ENCODE measurements at places on chromosomes 2 and 18.

- ATAC-seq: no peak
Measured at GRCh38 chr2:143796051-143796450, 666.8 kb downstream of the ARHGAP15 start.

GRCh38 chr2:175175896-175176295 lies 5.6 kb downstream of the ATP5MC3 start:
- ATAC-seq: no peak

GRCh38 chr2:143807192-143807591 lies 678.0 kb downstream of the ARHGAP15 start:
- no peak for ATAC-seq

- ATAC-seq: no peak
Measured at GRCh38 chr2:234705108-234705507, 208.2 kb upstream of the ARL4C start.

- ATAC-seq: no peak
Measured at GRCh38 chr2:154133823-154134222, 262.1 kb downstream of the GALNT13 start.

- peak; percentile 53 for ATAC-seq
Measured at GRCh38 chr2:161651547-161651946, 27.3 kb downstream of the SLC4A10 start.

DNA sequence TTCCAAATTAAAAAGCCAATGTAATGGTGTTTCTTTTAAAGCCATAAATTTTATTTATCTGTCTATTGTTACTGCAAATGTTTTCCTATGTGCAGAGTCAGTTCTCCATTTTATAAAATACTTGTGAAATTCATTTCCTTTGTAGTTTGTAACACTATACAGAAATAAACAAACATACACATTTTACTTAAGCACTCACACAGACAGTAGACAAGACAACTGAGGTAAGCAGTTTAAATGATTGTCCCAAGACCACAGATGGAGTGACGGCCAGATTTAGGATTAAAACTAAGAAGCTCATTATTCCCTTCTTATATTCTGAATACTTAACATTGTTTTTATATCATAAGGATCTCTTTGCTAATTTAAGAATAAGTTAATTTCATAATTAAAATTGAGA lies 100.9 kb downstream of the BAZ2B start:
- ATAC-seq: no peak

DNA sequence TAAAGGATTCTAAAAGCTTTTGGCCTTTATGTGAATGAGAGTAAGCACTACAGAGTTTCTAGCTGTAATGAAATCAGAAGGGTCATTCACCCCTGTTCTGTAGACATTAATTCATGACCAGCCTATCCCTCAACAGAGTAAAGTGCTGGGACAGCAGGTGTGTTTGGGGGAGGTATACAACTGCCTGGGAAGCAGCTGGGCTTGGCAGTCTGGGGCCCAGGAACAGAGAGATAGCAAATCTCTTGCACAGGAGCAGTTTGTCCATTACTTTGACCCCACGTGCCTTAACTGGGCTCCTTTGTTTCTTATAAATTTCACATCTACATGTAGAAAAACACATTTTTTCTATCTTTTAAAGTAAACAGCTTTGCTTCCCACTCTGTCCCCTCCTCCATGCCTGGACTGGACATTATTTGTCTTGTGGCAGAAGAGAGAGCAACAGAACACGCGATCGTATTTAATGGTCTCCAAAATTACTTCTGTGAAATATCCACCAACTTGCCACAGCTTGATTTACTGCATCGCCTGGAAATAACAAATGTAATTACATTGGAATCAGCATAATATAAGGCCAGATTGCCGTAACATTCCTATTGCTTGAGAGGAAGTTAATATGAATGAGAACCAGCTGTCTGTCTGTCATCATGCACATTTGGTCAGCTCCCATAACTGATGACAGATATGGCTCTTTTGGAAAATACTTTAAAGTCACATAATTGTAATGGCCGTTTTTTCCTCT lies 263.8 kb downstream of the RBM43 start:
- ATAC-seq: no peak

DNA sequence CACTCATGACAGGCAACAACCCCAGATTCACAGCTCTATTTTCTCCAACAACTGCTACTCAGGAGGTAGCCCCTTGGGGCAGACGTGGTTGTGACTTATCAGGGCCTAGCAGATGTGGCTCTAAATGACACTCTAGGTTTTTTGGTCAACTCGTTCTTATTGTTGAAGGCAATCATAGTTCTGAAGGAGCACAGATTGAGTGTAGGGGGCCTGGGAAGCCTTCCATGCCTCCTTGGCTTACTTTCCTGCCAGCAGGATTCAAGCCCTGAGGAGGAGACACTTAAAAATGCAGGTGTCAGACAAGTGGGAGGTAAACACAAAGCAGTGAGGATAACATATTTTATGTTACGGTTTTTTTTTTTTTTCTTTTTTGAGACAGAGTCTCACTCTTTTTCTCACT lies 23.5 kb upstream of the SUCLG1 start:
- ATAC-seq: no peak

GRCh38 chr2:98085649-98086048 lies 1.3 kb upstream of the VWA3B start:
- no peak for ATAC-seq

DNA sequence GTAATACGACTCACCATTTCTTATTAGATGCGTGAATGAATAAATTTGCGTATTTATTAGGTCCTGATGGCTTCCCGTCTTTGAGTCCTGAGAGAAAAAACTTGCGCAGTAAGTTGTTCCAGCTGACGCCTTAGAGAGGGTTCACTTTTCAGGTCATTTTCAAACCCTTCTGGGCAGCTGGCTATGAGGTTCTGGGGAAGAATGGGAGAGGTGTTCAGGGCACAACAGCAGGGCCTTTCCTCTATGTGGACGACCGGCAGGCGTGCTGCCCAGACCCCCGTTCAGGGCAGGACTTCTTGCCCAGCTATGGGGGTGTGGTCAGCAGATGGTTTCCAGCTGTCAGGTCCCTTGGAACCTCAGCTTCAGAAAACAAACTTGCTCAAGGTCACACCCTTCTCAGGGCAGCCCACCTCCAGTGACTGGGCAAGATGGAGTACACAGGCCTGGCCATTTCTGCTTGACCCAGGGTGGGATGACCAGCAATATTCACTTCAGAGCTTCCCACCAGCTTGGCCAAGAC lies 61.1 kb upstream of the TNP1 start:
- ATAC-seq: no peak

- ATAC-seq: no peak
Measured at GRCh38 chr18:58400331-58400870, 228.5 kb downstream of the ALPK2 start.

DNA sequence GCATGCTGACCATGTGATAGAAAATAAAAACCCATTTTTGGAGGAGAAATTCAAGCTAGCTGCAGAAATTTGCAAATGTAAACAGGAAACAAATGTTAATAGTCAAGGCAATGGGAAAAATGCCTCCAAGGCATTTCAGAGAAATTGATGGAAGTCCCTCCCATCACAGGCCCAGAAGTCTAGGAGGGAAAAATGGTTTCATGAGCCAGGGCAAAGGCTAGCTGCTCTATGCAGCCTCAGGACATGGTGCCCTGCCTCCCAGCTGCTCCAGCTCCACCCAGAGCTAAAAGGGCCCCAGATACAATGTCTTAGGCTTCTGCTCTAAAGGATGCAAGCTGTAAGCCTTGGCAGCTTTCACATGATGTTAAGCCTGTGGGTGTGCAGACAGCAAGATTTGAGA lies 1419.4 kb upstream of the CELF4 start:
- no peak for ATAC-seq

- no peak for ATAC-seq
Measured at GRCh38 chr2:138421971-138422335, 79.6 kb upstream of the SPOPL start.

- ATAC-seq: no peak
Measured at GRCh38 chr18:12346240-12346565, 30.8 kb downstream of the AFG3L2 start.

DNA sequence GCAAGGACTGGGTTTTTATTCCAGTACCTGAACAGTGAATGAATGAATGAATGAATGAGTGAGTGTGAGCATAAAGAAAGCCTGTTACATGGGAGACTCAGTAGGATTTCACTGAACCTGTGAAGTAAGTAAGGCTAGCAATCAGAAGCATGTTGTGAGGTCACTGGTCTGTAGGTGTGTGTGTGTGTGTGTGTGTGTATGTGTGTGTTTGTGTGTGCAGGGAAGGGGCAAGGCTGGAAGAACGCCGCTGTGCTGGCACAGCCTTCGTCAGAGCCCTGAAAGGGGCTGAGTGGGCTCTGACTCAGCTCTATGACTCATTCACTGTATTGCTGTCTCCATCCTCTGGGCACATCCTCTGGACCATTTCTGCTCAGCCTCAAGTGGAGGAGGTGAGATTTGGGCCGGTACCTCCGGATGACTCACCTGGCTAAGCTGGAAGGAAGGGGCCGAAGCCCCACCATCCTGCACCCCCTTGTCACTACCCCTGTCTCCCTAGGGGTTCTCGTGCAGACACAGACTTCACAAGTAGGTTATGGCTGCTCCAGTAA lies 51.4 kb upstream of the MRPL33 start:
- ATAC-seq: peak; percentile 58

DNA sequence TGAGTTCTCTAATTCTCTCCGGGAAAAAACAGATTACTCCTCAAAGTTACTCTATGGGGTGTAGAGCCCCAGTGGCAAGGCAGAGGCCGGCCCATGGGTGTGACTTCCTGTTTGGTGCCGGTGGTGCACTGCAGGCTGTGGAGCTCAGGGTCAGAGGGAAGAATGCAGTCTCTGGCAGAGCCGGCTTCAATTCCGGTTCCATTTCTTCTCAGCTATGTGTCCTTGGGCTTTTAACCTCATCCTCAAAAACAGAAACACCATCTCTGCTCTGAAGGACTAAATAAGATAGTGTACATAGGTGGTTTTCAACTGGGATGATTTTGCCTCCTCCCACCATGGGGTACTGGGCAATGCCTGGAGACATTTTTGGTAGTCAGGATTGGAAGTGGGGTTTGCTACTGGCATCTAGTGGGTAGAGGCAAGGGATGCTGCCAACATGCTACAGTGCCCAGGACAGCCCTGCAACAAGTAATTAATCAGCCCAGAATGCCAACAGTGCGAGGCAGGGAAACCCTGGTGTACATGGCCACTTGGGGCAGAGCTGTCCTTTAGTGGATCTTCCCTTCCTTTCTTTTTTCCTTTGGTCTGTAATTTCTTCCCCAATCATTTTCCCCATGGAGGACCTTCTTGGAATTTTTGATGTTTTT lies 81.2 kb downstream of the INSIG2 start:
- ATAC-seq: peak; percentile 53

DNA sequence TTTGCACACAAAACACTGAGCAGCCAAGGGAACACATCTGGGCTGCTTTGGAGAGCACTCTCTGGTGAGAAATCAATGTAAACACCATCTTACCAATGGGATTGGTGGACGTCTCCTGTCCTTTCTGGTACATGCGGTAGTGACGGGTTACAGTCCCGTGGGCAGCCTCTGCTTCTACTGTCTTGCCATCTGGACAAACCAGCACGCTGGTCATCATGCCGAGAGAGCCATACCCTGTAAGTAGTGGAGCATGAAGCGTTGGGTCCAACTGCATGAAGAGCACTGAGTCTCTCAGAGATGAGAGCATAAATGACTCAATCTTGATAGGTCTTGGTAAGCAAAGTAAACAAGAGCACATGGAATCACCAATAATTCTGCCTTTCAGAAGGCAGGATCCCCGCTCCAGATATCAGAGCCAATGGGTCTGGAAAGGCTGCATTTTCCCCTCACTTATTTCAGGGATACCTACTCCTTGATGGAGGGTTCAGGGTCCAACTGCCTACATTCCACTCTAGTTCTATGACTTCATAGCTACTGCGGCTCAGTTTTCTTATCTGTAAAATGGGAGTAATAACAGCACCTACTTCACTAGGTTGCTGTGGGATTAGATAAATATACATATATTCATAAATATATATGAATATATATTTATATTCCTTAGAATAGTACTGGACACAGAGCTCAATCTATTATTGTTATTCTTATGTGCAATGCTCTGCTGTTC lies 14.9 kb downstream of the IDH1 start:
- no peak for ATAC-seq

- peak; percentile 45 for ATAC-seq
Measured at GRCh38 chr18:77359561-77360314, 110.1 kb downstream of the GALR1 start.

GRCh38 chr2:239177908-239178307 lies 222.9 kb downstream of the HDAC4 start:
- ATAC-seq: no peak

GRCh38 chr2:28394331-28394877 lies 1.7 kb downstream of the FOSL2 start:
- no peak for ATAC-seq

DNA sequence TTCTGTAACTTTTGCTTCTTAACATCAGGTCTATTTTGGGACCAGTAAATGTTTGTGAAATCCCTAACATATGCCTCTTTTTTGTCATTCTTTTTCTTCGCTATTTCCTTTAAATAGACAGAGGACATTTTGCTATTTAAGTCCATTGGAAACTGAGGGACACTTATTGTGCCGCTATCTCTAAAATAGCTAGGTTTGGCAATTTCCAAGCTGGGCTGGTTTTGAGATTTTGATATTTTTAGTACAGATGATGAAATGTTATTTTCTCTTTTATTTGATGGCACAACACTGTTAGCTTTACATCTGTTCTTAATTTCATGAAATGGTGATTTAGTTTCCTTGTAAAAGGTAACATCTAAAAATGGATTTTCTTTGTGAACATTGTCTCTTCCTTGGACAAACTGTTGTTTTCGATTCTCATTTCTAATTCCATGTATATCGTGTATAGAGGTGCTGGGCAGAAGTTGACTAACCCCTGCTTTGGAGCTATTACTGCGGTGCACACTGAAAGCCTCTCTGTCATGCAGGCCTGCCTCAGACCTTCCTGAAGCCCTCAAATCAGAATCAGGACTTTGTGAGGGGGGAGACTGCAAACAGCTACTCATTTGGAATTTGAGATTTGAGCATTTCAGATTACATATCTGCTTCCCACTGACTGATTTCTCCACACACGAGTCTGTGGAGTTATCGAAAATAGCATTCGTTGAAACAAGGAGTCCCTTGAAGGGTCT lies 594 bp downstream of the RAD51AP2 start:
- ATAC-seq: no peak
